ENCODE measurements at places on chromosomes 2 and 18.

DNA sequence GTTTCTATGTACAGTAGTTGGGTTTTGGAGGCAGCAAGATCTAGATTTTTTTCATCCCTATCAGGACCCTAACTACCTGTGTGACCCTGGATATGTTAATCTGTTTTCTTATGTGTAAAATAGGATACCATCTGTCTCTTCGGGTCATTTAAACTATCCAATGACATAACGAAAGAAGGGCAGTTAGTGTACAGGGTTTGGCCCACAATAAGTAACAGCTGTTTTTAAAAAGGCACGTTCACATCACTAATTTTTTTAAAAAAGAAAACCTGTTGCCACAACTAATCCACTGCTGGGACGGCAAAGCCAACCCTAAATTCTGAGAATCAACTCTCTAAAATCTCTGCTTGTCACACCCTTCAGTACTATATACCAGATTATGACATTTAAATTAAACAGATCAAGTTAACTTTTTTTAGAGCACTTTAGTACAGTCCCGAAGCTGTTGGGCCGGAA lies 869 bp downstream of the USP40 start:
- no peak for DNase-seq

GRCh38 chr2:106853631-106854030 lies 32.3 kb downstream of the ST6GAL2 start:
- no peak for DNase-seq

GRCh38 chr18:42641996-42642395 lies 473.5 kb downstream of the RIT2 start:
- no peak for DNase-seq

DNA sequence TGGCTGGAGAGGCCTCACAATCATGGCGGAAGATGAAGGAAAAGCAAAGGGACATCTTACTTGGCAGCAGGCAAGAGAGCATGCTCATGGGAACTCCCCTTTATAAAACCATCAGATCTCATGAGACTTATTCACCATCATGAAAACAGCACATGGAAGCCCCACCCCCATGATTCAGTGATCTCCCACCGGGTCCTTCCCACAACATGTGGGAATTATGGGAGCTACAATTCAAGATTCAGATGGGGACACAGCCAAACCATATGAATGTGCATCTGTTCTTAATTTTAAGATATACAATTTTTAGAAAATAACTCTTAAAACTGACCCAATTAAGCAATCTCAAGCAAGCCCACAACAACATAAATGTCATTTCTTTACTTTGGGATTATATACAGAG lies 12.6 kb downstream of the C18orf63 start:
- DNase-seq = no peak

- no peak for DNase-seq
Measured at GRCh38 chr2:105261061-105261460, 19.5 kb downstream of the GPR45 start.
